ENCODE measurements at places on chromosomes 7 and 10.
A peak's percentile ranks its signal among the peaks of the same experiment; 100 is the strongest.

GRCh38 chr10:15227611-15228372 lies 59.3 kb upstream of the NMT2 start:
- peak; percentile 62 for DNase-seq

- DNase-seq, result no peak
These were observed 72.6 kb upstream of the NFKB2 start for GRCh38 chr10:102322914-102323313.

GRCh38 chr7:3918576-3918975 lies 617.5 kb downstream of the SDK1 start:
- no peak for DNase-seq

DNA sequence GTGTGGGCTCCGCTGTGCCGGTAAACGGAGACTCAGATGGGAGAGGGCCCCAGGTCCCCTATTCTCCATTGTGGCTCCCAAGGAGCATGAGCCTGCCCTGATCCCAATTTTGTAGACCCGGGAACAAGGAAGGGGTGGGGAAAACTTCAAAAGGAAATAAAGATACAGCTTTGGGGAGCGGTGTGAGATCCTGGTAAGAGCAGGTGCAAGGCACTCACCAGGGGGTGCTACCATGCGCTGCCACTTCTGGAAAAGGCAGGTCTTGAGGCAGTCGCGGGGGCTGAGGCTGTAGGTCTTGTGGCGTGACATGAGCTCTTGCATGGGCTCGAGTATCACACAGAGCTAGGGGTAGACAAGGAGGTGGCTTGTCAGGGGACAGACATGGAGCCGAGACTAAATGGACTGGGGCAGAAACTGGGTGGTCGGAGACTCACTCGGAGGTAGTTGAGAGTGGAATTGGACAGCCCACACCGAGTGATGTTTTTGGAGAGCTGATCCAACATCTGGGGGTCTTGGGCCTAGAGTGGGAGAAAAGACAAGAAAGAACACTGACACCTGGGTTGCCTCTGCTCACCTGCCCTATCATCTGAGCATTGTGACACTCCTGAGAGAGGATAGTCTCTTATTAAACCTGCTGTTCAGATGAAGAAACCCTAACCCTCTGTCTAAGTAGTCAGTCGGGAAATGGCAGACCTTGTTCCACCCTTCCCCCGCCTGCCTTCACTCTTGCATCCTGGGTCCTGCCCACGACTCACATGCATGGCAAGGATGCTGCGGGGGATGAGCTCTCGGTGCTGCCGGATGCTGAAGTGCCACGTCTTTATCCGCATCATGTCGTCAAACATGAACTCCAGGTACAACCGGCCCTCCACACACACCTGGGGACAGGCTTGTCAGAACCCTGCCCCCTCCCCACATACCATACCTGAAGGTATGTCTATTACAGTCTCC lies 10.7 kb downstream of the LDB1 start:
- no peak for DNase-seq

DNA sequence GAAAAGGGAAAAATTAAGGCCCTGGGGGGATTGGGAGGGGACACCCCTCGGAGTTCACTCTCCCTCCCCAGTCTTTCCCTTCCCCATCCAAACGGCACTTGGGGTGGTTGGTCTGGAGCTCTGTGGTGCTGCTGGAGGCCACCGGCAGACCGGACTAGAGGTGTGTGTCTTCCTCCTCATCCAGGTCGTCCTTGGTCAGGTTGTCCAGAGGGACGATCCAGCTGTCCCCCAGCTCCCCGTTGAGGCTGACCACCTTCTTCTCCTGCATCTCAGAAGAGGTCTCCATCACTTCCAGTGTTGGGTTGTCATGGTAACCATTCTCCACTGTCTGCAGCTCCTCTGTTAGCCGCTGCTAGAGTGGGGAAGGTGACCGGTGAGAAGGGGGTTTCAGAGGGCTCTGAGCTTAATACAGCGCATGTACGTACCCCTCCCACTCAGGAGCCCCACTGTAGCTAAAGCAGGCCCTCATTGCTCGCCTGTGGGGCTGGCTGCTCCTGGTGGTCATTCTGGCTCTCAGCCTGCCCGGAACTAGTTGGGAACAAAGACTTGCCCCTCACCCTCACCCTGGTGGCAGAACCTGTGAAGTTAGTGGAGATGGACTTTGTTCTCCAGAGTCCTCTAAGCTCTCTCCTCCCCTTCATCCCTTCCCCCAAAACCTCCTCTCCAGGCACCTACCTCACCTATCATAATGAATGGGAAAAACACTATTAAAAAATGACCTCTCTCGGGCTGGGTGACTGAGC lies 52.1 kb downstream of the PODXL start:
- DNase-seq, result no peak

DNA sequence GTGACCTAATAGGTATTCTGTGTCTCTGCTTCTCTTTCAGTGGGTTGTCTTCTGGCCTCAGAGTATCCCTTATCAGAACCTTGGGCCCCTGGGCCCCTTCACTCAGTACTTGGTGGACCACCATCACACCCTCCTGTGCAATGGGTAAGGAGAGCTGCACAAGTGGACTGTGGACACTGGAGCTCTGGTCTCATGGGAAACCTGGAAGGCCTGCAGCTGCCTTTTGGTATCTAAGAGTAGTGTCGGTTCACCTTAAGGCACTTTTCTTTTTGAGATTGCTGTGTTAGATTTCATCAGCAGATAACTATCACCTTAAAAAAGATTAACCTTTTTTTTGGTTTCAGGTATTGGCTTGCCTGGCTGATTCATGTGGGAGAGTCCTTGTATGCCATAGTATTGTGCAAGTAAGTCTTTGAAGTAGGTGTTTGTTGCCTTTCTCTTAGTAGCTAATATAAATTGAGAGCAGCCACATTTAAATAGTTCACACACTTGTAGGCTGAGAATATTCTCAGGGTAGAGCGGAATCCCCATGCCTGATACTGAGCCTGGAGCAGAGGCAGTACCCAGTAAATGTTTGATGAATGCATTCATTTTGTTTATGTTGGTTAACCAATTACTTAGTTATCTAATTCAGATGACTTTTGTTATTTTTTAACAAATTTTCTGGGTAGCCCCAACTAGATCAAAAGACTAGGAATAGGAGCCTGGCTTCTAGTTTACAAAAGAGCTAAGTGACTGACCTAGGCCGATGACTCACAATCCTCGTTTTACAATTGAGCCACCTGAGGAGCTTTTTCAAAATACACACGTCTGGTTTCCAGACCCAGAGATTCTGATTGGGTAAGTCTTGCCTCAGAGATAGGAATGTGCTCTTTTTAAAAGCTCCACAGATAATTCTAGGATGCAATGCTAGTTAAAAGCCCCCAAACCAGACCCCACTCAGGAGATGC lies 3.6 kb downstream of the TMEM254 start:
- DNase-seq, result no peak

- DNase-seq, result no peak
These were observed 48.7 kb upstream of the SHH start for GRCh38 chr7:155860840-155861479.

- peak; percentile 76 for DNase-seq
These were observed 31.2 kb downstream of the GSTO2 start for GRCh38 chr10:104300002-104300735.

DNA sequence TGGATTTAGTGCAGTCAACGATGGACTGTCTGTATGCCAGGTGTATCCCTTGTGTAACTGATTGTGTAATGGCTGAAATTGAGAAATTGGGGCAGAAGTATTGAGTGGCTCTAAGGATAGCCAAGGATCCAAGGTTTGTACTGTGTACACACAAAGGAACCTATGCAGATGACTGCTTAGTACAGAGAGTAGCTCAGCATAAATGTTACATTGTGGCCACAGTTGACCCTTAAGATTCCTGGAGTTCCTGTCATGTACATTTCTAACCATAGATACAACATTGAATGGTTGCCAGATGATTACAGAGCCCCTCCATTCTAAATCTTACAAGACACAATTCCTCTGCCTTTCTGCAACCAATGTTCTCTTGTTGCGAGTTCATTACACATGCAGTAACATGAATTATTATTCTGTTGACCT lies 25.3 kb downstream of the CCDC126 start:
- DNase-seq, result no peak

DNA sequence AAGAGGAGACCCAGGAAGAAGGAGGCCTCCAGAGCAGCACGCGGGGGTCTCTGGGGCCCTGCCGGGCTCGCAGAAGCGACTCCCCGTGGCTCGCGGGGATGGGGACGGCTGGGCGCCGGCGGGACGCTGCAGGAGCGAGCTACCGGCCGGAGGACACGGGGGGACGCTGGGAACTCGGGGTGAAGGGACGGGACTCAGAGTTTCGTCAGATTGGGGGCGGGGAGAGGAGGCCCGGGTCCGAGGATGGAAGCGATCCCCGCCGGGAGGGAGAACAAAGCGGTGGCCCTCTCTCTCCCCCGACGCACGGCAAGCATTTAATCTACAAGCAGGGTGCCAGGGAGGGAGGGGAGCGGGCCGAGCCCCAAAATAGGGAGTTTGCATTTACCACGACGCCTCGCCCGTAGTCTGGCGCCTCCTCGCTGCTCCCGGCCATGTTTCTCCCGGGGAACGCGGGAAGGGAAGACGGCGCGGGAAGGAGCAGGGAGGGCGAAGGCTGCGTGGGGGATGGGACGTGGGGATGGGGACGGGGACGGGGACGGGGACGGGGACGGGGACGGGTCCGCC lies at the start of gene PRTFDC1:
PRTFDC1 (minus strand) TSS at position 464 of the 564 bp plus-strand sequence; CDS start at position 433, 31 bp downstream.
- DNase-seq, result peak; percentile 65

DNA sequence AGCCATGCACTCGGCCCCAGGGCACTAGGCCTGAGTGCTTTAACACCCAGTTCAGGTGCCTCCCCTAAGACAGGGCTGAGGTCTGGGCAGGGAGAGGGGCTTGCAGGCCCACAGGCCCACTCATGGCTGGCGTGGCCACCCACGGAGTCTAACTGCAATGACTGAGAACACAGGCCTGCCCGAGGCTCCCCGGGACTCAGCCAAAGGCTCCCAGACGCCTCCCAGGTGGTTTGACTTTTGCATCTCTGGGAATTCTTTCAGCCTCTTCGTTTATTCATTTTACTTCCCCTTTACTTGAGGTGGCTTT lies 37.3 kb downstream of the PTPRN2 start:
- DNase-seq, result no peak

DNA sequence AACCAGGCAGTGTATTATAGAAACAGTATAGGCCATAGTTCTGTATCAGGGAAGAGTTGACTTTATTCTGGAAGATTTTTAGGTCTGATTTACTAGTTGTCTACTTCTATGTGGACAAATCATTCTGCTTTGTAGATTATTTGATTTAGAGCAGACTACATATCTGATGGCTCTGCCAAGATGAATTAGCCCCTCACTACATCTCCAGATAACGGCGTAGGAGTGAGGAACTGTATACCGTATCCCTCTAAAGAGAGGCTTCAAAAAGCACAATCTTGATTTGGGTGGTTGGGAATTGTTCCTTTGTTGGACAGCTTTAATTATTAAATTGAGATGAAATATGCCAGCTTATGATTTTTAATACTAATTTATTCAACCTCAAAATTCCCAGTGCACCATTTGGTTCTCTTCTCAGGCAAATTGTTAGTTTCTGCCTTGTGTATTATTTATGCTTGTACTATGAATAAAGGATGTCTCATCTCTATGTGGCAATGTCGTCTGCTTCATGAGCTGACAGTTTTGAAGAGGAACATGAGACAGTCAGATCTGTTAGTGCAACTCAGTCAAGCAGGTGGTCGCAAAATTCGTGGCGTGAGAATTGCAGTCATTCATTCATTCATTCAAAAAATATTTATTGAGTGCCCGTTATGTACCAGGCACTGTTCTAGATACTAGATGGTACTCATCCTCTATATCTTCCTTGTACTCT lies 422.8 kb downstream of the EXOC4 start:
- DNase-seq, result no peak

- DNase-seq, result peak; percentile 81
These were observed 288.9 kb upstream of the KLF6 start for GRCh38 chr10:4073912-4074311.

DNA sequence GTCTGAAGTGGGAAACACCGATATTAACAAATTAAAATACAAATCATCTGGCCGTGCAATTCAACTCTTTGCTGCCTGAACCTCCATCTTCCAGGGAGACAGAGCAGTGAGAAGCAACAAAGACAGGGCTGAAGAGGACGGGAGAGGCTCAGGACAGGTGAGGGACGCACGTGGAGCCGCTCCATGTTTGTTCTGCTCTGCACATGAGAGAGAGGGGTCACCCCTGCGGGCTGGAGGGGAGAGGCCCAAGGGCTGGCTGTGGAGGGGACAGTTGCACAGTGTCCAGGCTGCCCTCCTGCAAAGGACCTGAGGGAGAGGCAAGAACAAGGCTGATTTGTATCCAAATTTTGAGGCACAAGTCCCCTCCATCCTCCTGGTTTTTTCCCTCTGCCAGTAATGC lies 41.7 kb downstream of the COBL start:
- DNase-seq, result no peak

GRCh38 chr10:132442636-132443035 lies 45.6 kb downstream of the PWWP2B start:
- DNase-seq, result no peak

- DNase-seq, result peak; percentile 48
These were observed 57.0 kb downstream of the HIPK2 start for GRCh38 chr7:139720705-139721231.

- no peak for DNase-seq
These were observed 307.2 kb downstream of the TCERG1L start for GRCh38 chr10:131004276-131004675.

GRCh38 chr10:90193240-90193985 lies 492.0 kb downstream of the KIF20B start:
- no peak for DNase-seq

DNA sequence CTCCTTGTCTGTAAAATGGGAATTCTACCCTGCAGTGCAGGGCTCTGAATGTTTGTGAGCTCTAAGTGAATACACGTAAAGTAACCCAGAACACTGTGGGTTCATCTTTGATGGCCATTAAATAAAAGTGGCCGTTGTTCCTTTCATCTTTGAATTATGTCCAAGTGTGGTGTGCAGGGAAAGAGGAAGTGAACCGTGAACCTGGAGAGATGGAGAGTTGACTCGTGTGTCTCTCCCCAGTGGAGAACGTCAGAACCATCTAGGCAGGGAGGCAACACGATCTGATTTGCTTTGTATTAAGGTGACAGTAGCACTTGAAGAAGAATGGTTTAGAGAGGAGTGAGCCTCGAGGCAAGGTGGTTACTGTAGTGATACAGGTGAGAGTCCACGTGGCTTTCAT lies 93.5 kb upstream of the GJD4 start:
- no peak for DNase-seq

GRCh38 chr10:97494151-97494550 lies 4.1 kb downstream of the MMS19 start:
- no peak for DNase-seq

DNA sequence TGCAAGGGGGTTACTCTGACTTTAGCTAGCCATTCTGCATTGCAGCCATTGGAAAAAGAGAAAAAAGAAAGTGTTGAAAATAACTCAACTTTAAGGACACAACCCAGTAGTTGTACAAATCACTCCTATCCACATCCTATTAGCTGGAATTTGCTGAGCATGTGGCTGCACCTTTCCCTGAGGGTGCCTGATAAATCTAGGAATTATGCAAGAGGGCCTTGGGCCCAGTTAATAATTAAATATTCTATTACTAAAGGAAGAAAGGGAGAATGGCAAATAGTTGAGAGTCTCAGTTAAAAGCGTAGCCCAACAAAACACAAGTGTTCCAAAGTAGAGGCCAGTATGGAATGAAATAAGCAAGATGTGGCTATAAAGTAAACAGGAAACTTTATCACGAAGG lies 200.9 kb upstream of the CNTNAP2 start:
- no peak for DNase-seq

- DNase-seq, result peak; percentile 45
These were observed 65.3 kb downstream of the OR13A1 start for GRCh38 chr10:45249978-45250693.

- DNase-seq, result peak; percentile 30
These were observed 19.1 kb upstream of the ARMS2 start for GRCh38 chr10:122435212-122435827.
